ENCODE measurements at places on chromosomes 6 and 20.

DNA sequence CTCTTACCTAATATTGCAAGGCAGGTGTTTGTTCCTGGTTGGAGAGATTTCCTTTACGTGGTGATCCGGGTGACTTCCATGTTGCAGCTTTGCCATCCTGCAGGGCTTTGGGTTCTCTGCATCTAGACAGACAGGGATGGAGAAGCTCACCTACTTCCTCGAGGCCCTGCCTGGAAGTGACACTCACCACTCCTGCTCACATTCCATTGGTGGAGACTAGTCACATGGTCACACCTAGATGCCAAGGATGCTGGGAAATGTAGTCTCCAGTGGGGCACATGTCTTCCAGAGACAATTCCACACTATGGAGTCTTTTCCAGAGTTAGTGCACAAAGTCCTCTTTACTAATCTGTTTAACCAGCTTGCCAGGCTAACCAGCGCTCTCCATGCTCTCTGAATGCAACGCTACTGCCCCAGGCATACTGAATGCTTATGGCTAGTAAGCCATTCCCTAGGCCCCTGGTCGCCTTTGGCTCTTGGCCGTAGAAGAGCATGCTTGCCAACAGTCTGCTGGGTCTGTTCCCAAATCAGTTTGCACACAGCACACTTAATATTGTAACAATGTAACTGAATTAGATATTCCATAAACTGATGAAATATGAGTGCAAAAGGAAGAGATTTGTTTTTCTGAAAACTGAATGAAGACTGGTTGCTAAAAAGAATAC lies 6.7 kb upstream of the KCNK15 start:
- DNase-seq, result peak; percentile 78

- DNase-seq, result no peak
These were observed 9.5 kb upstream of the NXT1 start for GRCh38 chr20:23341073-23341472.

DNA sequence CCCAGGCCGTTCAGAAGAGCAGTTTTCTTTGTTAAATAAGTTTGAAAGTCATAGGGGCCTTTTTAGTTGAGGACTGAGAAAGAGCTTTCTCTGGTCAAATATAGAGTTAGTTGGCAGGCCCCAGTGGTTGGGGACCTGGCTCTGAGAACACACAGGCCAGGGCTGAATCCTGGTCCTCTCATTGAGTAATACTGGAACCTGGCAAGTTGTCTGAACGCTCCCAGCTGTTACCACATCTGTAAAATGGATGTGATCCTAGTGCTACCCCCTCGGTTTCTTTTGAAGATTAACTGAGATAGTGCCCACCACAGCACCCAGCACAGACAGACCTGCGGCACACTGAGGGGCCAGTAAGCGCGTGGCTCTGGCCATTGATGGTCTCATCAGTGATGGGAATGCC lies 215.5 kb downstream of the ZDHHC14 start:
- DNase-seq, result no peak

GRCh38 chr6:112030206-112030960 lies 23.5 kb upstream of the CCN6 start:
- DNase-seq, result no peak

- no peak for DNase-seq
These were observed 356 bp downstream of the BYSL start for GRCh38 chr6:41921712-41921998.

GRCh38 chr6:138250513-138251247 lies 32.4 kb upstream of the PBOV1 start:
- no peak for DNase-seq

DNA sequence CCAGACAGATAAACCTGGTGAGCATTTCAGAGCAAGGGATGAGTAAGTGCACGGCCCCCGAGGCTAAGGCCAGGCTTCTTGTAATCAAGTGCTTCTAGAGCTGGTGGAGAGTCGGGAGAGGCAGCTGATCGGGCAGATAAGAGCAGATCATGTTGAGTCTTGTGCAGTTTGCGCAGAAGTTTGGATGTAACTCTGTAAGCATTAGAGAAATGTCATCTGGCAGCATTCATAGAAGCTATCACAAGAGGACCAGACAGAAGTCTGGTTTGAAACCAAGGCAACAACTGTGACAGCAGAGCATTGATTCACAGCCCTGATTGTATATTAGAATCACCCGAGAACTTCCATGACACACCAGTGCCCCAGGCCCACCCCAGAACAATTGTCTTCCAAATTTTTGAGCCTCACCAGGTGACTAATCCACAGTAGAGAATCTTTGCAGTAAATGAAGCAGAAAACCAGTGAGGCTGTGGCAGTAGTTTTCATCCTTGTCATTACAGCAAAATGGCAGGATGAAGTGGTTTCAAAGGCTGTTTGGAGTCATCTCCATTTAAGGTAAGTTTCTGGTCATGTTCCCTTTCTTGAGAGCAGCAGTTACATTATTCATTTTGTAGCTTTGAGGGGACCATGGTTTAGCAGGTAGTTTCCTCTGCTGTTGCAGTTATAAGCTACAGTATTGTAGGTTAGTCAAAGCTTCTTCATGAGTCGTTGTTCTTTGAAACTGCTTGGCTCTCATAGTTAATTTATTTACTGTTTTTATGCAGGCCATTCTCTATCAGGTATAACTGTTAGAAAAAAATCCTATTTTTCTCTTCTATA lies 84.1 kb downstream of the RNF217 start:
- no peak for DNase-seq

GRCh38 chr6:6927521-6928361 lies 180.0 kb upstream of the RREB1 start:
- no peak for DNase-seq

DNA sequence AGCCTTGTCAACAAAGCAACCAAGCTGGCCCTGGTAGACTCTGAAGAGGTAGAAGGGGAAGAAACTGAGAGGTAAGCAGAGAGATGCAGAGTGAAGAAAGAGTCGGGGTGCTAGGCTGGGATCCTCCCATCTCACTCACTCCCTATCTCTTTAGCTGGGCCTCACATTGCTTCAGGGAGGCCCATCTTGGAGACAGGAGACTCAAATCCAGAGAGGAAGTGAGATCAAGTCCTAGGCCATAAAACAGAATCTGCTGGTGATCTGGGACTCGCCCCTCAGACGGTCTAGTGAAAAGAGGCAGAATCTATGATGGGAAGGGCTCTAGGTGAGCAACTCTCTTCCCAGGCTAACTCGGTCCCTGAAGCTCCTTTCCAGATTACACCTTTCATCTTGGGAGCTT lies 659 bp upstream of the GUCA1B start:
- no peak for DNase-seq

- DNase-seq, result no peak
These were observed 284.8 kb downstream of the PTPRK start for GRCh38 chr6:128235556-128235955.

- no peak for DNase-seq
These were observed 22.1 kb downstream of the MDGA1 start for GRCh38 chr6:37675606-37676005.

DNA sequence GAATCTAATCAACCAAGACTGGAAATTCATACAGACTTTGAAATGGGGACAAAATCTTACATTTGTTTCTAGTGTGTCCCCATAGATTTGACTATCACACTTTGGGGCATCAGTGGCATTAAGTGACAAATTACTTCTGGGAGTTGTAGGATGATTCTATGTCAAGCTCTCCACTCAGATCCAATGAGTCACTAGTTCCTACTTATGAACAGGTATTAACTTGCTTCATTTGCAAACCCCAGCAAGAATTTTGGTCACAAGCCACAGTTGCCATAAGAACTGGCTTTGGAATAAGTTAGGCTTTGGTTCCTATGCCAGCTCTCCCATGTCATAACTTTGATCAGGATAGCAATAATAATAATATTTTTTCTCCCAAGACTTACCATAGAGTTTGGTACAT lies 77.6 kb upstream of the PTPRK start:
- DNase-seq, result no peak

DNA sequence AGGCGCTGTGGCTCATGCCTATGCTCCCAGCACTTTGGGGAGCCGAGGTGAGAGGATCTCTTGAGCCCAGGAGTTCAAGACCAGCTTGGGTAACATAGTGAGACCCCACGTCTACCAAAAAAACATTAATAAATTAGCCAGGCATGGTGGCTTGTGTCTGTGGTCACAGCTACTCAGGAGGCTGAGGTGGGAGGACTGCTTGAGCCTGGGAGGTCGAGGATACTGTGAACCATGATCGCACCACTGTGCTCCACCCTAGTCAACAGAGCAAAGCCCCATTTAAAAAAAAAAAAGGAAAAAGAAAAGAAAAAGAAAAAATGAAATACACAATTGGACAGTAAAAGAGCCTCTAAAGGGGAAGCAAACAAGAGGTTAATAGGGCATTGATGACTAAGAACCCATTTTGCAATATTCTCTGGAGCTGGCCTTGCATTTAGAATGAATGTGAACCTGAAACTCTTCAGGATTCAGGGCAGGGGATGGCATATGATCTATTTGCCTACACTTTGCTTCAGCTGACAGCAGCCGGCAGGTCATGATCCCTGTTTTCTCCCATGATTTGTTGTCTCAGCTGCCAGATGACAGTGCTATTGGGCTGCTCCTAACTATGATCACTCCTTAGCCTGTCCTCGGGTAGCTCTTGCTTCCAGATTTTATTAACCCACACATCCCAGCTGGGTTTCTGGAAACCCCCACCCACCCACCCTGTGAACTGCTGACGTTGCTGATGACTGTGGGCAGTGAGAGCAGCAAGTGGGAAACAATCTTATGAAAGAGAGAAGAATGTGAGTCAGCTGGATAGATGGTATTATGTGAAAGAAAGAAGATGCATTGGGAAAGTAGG lies 83.8 kb upstream of the ELOVL5 start:
- no peak for DNase-seq

GRCh38 chr6:44110966-44111365 lies 16.3 kb downstream of the MRPL14 start:
- no peak for DNase-seq

- DNase-seq, result no peak
These were observed 239.7 kb upstream of the SUPT3H start for GRCh38 chr6:45617441-45617840.

- peak; percentile 46 for DNase-seq
These were observed 39.6 kb upstream of the NOX3 start for GRCh38 chr6:155495011-155495768.

- DNase-seq, result peak; percentile 77
These were observed 164.1 kb upstream of the SALL4 start for GRCh38 chr20:51966296-51966971.

DNA sequence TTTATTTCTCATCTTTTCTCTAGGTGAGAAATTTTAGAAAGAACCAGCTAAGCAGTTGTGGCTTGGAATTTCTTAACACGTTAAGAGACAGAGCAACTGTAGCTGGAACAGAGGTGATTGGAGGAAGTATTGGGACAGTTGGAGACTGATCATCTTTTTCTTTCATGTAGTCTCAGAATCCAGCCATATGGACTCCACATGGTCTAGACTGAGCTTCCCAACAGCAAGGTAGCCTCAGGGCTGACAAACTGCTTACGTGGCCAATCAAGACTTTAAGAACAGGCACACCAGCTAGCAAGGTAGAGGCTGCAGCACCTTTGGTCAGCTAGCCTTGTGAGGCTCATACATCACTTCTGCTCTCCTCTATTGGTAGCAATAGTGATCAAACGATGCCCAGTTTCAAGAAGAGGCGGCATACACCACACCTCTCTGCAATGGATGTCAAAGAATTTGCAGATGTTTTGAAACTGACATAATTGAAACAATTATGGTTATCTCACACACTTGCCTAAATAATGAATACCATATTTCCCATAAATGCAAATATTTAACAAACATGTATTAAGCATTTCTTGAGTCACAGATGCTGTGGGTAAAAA lies 590.5 kb upstream of the SLC35B3 start:
- no peak for DNase-seq

DNA sequence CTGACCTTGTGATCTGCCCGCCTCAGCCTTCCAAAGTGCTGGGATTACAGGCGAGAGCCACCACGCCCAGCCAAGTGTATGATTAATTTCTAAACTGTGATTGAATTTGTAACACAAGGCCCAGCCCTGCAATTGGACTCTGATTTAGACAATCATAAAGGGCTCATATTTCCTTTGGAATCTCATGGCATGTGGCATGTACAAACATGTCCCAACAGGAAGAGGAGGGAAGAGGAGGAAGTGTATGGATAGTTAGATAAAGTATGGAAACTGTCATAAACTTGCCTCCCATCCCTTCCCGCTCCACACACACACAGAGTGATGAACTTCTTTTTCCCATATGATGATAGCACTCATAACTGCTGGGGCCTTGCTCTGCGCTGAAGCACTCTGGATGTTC lies 27.2 kb upstream of the QKI start:
- DNase-seq, result no peak

- no peak for DNase-seq
These were observed 61.0 kb upstream of the CDH4 start for GRCh38 chr20:61191096-61191495.

DNA sequence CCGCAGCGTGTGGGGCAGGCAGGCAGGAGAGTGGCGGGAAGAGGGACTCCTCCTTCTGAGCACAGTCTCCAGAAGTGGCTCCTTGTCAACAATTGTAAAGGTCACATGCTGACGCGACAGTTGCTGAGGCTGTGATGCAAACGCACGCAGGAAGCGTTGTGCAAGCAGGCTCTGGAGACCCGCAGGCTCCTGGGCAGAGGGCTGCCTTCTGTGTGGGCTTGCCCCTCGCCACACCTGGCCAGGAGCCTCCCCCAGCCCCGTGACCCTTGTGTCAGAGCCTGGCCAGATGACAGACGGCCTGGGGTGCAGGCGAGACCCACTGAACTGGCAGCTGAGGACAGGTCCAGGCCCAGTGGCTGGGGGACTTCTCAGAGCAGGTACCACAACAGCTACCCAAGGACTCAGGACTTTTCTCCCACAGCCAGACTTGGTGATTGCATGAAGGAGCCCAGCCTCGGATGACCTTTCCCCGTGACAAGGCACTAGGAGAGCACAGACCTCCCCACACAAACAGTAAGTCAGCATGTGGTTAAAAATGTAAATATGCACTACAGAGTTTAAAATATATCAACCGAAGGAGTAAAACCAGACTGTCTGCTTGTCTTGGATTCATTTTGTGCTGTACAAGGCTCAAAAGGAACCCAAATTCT lies 222.1 kb upstream of the RREB1 start:
- peak; percentile 47 for DNase-seq

DNA sequence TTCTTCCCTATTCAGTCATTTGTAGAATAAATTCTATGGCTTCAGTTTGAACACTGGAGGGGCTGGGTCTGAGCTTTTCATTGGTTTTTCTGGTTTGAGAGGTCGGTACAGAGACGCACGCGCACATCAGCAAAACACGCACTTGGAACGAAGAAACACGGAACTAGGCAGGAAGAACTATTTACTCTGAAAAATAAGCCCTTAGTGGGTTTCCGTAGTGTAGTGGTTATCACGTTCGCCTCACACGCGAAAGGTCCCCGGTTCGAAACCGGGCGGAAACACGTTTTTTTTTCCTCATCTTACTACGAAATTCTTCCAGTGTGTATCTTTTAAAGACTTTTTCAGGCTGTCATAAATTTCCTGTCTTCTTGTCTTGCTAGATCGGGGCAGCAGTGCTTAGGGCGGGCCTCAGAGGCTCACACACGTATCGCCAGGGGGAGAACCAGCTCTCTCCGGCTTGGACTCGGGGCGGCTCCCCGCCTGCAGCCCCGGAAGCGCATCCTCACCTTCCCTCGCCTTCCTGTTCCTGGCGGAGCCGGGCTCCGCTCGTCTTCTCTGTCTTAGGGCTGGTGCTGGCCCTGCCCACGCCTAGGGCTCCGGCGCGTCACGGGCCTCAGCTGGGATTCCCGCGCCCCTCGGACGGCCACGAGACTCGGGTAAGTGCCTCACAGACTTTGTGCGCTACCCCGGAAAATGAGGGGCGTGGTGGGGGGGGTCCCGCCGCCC lies at the start of gene HMGN4:
Gene HMGN4, plus strand, starts transcription at position 521 of the 726 bp plus-strand sequence. CDS start 6,841 bp downstream, outside the sequence.
- DNase-seq, result peak; percentile 82

GRCh38 chr20:22722811-22723210 lies 138.4 kb upstream of the FOXA2 start:
- no peak for DNase-seq

Data from NCI-H460 (cell line).